ENCODE measurements at places on chromosomes 1 and 21.
A peak's percentile ranks its signal among the peaks of the same experiment; 100 is the strongest.

DNA sequence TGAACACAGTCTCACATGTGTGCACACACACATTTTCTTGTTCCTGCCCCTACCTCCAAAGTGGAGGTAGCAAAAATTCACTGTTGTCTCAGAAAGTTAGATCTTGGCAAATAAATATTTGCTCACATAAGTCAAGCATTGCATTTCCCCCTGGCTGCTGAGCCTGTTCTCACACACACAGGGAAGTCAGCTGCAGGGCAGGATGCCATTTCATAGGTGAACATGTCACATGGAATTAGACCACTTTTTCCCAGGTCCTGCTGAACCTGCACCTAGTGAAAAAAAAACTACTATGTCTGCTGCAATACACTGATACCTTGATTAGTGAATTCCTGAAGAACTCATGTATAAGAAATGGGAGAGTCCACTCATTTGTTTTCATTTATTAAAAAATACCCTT, 5.3 kb upstream of the CD55 start:
- DNase-seq = no peak

- DNase-seq = no peak
These were observed 13.8 kb downstream of the MIER1 start for GRCh38 chr1:66938613-66939012.

DNA sequence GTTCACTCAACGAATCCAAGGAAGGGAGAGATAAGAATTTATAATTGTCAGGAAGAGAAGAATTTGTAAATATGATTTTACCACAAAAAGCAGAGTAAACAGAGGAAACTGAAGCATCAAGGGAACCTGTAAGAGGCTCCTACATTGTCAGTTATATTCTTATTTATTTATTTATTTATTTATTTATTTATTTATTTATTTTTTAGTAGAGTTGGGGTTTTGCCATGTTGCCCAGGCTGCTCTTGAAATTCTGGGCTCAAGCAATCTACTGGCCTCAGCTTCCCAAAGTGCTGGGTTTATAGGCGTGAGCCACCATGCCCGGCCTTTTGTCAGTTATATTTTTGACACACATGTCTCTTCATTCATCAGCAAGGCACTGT, 47.1 kb downstream of the FCRL3 start:
- no peak for DNase-seq

- DNase-seq = no peak
These were observed 124.2 kb upstream of the LMO4 start for GRCh38 chr1:87204441-87204840.

GRCh38 chr1:3069491-3070308, 697 bp downstream of the PRDM16 start:
- peak; percentile 84 for DNase-seq

DNA sequence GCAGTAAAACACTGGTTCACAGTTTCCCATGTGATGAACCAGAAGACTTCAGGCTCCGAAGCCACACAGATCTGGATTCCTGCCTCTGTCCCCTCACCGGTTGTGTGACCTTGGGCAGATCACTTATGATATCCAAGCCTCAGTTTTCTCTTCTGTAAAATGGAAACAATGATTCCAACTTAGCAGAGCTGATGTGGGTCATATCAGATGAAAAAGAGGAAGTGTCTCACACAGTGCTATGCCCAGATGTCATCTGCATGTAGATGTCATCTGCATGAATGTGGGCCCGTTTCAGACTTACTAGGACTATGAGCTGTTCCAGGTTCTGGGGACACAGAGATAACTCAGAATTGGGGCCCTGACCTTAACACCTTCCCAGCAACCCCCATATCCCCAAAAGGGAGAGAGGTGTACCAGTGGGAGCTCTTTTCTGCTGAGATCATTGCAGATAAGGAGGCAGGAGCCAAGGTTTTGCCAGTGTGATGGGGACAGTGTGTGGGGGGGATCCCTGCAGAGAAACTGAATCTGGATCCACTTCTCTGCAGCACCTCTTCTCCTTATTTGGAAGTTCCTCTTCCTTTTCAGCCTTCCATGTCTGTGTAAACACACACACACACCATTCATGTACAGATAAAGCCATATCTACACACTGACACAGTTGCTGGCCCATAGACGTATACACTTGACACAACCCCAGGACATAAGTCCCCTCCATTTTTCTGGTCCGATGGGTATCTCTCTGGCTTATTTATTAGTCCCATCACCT, 5.0 kb upstream of the ADGRB2 start:
- DNase-seq = no peak

GRCh38 chr1:55233145-55233777, 18.1 kb upstream of the USP24 start:
- DNase-seq = no peak

DNA sequence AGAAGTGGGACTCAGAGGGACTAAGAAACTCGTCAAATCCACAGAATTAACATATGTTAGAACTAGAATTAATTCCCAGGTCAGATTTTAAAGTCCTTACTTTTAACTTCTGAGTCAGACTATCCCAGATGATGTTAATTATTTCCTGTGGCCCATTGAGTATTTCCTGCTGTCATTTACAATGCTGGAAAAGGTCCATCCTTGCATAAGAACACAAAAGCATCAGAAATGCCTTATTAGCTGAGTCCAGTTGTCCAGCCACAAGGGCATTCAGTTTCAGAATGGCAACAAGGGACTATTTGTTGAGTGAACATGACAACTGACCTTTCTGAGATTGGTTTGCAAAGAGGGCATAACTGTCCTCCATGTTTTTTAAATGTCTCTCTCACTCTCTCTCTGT, 16.5 kb upstream of the HIVEP3 start:
- no peak for DNase-seq

- DNase-seq = no peak
These were observed 95.8 kb downstream of the PRKAB2 start for GRCh38 chr1:147076442-147076841.

DNA sequence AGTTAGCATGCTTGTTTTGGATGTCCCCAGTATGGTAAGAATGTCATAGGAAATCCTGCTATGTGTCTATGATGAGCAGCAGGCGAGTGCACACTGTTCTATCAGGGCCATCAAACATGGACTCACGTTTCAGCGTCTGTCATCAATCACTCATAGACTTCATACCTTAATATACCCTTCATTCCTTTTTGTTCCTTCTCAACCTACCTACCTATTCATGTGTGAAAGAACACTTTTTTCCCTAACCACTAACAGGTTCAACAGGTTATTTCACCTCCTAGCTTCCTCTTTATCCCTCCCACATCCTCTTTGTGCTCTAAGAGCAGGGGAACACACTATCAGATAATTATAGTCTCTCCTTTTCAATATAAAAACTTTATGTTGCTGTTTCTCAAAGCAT, 300.6 kb downstream of the TM2D1 start:
- no peak for DNase-seq

- peak; percentile 64 for DNase-seq
These were observed at the start of gene PODN for GRCh38 chr1:53061859-53062707. Gene PODN (plus strand): TSS chr1:53062213. CDS start chr1:53069856, 7,643 bp downstream.

All from ecto neural progenitor cell (in vitro differentiated cells).